ENCODE measurements at places on chromosomes 6 and 20.

- no peak for DNase-seq
These were observed 83.8 kb downstream of the UST start for GRCh38 chr6:148830614-148831013.

DNA sequence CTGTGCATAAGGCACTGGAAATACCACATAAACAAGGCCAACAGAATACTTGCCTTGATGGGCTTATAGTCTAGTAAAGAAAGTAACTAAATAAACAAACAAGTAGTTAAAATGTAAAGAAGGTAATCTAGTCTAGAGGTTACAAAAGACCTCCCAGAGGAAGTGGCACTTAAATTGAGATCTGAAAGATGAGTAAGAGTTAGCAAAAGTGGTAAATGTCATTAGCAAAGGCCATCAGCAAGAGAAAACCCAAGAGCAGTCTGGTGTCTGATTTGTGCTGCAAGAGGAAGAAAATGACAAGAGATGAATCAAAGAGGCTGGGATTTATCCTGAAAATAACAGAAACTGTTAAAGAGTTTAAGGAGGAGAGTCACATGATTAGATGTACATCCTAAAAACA, 96.6 kb upstream of the SMLR1 start:
- DNase-seq: no peak

DNA sequence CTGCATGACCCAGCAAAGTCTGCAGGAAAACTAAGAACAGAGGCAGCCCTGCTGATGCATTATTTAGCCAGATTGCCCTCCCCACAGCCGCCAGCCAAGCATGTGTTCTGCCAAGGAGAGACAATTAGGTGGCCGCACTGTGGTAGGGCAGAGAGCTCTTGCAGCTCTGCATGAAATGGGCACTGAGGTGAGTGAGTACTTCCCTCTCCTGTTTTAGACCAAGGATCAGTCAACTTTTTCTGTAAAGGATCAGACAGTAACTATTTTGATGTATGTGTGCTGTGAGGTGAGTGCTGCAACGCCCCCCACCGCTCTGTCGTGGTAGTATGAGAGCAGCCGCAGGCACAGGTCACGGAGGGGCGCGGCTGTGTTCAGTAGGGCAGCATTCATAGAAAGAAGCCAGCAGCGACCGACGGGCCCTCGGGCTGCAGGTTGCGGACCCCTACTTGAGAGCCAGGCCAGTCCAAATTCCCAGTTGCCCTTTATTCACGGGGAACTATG, 23.8 kb upstream of the FAM50B start:
- no peak for DNase-seq

GRCh38 chr6:70135219-70136160, 167.4 kb downstream of the COL9A1 start:
- no peak for DNase-seq

GRCh38 chr6:160273196-160273595, 14.6 kb upstream of the SLC22A2 start:
- no peak for DNase-seq

DNA sequence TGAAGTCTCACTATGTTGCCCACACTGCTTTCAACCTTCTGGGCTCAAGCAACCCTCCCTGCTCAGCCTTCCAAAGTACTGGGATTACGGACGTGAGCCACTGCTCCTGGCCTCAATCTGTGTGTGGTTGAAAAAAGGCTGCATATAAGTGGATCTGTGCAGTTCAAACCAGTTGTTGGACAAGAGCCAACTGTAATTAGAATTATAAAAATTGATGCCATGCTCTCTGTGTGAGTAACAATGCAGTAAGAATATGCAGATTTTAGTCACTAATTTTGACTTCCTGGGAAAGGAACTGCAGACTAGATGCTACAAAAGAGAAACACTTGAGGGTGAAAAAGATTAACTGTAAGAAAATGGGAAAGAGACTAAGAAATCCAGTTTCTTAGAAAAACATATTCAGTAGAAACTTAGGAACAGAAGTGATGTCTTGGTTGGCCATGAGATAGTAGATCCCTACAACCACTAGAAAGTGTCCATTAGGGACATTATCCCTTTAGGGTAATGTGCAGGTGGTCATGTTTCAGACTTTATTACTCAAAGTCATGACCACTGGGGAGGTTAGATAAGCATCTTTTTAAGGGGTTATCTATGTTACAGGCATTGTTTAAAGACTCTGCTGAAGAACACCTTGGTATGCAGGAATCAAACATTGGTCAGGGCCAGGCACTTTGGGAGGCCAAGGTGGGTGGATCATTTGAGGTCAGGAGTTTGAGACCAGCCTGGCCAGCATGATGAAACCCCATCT, 26.3 kb downstream of the ITCH start:
- no peak for DNase-seq

DNA sequence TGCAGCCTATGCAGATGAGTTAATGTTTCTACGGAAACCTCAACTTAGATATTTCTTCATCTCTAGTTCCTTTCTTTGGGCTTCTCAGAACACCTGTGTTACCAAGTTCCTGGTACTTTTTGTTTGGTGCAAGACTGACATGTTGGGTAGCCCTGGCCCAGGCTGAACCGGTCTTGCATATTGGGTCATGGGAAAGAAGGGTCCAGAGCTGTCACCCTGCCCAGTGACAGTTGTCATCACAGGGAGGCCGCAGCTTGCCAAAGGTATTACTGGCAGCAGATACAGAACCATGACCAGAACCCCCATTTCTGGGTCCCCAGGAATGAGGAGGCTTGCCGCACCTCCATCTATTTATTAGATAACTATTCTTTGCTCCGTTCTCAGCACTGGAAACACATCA, 40.2 kb downstream of the PDYN start:
- no peak for DNase-seq

GRCh38 chr6:20814494-20814893, 280.2 kb downstream of the CDKAL1 start:
- DNase-seq: no peak

DNA sequence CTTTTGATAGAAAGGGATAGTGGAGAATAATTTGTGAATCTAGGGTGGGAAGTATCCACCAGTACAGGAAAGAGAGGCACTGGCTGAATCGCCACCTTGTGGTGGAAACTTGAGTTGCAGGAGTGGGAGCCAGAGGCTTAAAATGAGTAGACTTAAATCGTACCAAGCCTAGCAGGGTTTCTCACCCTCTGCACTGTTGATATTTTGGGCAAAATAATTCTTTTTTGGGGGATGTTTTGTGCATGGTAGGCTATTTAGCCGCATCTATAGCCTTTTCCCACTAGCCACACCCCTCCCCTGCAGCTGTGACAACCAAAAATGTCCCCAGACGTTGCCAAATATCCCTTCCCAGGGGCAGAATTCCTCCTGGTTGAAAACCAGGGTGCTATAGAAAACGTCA, 119.1 kb downstream of the DHX35 start:
- DNase-seq: peak; percentile 62

- DNase-seq: no peak
These were observed 50.8 kb downstream of the CD109 start for GRCh38 chr6:73746787-73747186.

DNA sequence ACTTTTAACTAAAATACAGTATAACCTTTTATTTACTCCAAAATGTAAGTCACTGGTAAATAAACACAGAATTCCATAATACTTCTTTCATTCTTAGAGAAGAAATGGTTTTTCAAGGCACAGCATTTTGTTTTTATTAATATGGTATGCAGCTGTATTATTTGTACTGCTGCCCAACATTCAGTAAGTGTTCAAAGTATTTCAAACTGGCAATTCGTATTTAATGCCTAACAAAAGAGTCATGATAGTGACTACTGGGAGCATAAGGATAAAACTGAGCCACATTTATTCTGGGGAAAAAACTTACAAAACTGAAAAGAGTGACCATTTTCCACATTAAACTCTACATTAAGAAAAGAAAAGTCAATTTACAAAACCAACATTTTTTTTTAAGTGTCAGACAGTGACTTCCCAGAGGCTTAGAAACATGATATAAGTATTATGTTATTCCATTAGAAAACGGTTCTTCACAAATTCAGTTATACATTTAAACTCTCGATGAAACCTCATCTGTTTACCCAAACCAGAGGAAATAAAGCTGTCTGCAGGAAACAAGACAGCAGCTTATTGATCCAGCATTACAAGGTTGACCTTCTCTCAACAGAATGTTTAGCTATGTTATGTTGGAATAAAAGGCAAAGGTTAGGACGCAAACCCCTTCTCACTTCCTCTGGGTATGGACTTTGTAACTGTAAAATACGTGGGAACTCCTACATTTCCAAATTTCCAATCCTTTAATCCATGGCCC, 24.3 kb downstream of the EPB41L2 start:
- DNase-seq: no peak

DNA sequence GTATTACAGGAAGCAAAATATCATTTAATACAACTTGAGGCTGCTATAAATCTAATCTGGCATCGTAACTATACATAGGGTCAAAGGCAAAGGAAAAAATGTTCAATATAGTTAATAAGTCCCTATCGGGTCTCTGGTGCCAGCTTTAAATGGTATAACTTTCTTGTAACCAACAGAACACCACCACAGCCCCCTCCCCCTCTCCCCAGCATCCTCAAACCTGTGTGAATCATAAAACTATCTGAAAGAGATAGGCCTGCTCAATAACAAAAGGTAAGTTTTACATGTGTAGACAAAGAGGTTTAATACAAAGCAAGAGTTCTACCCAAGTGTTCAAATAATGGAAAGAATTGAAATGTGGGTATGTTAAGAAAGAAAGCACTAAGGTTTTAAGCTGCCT, 12.2 kb downstream of the SMLR1 start:
- no peak for DNase-seq

- no peak for DNase-seq
These were observed 52.6 kb upstream of the CEP162 start for GRCh38 chr6:84280030-84280429.

GRCh38 chr6:21595285-21596144, 2.0 kb downstream of the SOX4 start:
- peak; percentile 36 for DNase-seq

DNA sequence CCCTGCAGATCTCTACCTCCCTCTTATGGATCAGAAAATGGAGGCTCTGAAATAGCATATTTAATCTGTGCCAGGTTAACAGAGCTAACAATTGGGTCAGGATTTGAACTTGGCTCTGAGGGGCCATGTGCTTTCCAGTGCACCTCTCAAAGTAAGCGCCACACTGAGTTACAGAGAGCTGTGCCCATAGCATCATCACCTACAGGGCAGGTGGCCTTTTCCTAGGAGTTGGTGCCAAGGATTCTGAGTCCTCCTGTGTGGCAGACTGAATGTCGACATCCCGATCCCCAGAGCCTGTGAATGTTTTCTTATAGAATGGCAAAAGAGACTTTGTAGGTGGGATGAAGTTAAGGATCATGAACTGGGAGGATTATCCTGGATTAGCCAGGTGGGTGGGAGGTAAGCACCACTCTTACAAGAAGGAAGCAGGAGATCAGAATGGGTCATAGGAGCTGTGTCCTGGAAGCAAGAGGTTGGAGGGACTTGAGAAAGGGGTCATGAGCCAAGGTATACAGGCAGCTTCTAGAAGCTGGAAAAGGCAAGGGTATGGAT, 68.0 kb upstream of the TBC1D7 start:
- DNase-seq: no peak

- DNase-seq: no peak
These were observed 454.7 kb downstream of the TFAP2B start for GRCh38 chr6:51273228-51273961.

- DNase-seq: no peak
These were observed 25.7 kb downstream of the TCF15 start for GRCh38 chr20:584161-584970.

DNA sequence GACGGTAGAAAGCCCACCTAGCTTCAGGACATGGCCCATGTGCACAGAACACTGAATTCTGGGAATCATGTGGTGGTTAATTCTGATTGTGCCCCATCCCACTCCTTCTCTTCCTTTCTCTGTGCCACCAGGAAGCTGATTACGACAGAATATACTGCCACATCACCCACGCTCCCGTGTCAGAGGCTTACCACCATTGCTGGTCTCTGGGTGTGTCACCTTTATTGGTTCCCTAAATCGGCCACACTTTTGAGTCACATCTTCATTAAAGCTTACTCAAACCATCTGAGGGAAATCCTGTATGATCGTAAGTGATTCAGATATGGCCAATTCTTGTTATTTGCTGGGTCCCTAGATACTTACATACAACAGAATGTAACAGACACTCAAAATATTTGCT, 3.1 kb downstream of the TRMT6 start:
- DNase-seq: no peak

- DNase-seq: no peak
These were observed 913.8 kb upstream of the FLRT3 start for GRCh38 chr20:15251171-15251570.

- no peak for DNase-seq
These were observed 210.5 kb downstream of the FARS2 start for GRCh38 chr6:5471637-5472398.

GRCh38 chr6:36075656-36076055, 48.0 kb downstream of the MAPK14 start:
- DNase-seq: no peak

- DNase-seq: no peak
These were observed 13.1 kb downstream of the TFAP2A start for GRCh38 chr6:10401632-10402223.
